Effector CD4-positive, alpha-beta T cell (primary cell): ENCODE measurements at places on chromosomes 6 and 20.

DNA sequence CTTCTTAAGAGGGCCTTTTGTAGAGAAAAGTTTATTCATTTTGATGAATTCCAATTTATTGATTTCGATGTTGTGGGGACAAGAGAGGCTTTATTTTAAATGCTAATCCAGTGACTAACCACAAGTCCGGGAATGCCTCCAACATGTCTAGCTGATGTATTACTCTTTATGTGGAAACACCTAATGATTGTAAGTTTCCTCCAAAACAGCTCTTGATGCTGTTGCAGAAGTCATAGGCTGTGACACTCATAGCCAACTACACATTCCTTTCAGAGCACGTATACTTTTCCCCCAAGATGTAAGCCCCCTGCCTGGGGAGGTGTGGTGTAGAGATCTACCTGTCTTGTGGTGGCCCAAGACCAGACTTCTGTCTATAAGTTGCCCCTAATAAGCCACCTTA, 61.3 kb upstream of the RNF24 start:
- no peak for DNase-seq

DNA sequence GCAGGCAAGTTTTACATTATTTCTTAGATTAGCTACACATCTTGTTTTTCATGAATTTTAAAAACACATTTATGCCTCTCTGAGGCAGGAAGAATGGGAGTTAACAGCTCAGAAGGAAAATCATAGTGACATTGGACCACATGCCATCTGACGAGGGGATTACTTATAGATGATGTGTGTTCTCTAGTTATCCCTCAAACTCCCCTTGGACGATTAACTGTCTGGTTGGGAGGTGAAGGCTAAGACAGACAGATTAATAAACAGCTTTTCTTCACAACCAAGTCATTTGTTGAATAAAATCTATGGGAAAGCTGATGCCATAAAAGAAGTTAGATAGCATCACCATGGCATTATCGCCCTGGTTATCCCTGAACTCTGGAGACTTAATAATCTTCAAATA, 80.0 kb upstream of the PREP start:
- no peak for DNase-seq

DNA sequence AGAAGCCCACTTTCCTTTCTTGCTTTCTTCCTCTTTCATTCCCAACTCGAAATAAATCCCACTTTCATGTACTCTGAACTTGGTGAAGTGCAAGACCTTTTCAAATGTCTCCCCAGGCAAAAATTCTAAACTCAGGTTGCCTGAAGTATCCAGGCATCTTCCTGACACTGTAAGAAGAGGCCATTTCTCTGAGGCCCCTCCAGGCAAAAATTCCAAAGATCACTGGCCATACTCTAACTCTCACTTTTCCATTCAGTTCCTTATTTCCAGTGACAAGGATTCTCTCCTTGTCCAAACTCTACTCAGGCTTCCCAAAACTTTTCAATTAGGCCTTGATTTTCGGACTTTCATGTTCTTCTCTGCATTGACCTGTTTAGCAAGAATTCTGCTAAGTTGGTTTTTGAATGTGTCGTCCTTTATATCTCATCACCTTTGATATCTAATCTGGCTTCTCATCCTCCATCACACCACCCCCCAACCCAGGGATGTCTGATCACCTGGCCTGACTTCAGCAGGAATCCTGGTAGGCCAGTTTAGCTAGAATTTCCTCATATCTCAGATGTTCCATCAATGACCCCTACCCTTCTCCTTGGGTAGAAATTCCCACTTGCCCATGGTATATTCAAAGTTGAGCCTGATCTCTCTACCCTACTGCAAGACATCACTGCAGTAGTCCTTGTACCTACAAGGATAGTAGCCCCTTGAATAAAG, 124.9 kb downstream of the RCAN2 start:
- DNase-seq = no peak

GRCh38 chr6:89013438-89013837, 50.0 kb upstream of the RNGTT start:
- no peak for DNase-seq

DNA sequence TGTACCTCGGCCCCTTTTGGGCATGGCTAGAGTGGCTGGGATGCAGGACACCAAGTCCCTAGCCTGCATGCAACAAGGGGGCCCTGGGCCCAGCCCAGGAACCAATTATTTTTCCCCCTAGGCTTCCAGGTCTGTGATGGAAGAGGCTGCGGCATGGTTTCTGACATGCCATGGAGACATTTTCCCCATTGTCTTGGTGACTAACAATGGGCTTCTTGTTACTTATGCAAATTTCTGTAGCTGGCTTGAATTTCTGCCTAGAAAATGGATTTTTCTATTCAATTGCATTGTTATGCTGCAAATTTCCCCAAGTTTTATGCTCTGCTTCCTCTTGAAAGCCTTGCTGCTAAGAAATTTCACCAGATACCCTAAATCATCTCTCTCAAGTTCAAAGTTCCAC, 1269.6 kb upstream of the CITED2 start:
- no peak for DNase-seq

DNA sequence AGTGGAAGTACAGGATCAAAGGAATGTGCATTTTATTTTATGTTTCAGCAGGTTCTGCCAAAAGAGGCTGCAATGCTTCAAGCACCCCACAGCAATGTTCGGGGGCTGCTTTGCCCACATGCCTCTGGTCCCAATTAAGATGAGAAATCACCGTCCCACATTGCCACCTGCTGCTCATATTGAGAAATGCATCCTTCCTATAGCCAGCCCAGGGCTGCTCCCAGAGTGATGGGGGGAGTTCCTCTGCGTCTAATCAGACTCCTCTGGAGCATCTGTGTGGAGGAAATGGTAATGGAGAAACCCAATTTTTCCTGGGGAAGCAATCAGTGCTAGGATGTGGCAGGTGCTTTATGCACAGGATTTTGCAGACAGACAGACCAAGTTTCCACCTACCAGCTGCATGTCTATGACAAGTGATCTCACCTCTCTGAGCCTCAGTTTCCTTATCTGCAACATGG, 33.7 kb downstream of the PTGIS start:
- DNase-seq = peak; percentile 44
